NB4 (cell line): ENCODE measurements at places on chromosomes 5 and 9.
A peak's percentile ranks its signal among the peaks of the same experiment; 100 is the strongest.

DNA sequence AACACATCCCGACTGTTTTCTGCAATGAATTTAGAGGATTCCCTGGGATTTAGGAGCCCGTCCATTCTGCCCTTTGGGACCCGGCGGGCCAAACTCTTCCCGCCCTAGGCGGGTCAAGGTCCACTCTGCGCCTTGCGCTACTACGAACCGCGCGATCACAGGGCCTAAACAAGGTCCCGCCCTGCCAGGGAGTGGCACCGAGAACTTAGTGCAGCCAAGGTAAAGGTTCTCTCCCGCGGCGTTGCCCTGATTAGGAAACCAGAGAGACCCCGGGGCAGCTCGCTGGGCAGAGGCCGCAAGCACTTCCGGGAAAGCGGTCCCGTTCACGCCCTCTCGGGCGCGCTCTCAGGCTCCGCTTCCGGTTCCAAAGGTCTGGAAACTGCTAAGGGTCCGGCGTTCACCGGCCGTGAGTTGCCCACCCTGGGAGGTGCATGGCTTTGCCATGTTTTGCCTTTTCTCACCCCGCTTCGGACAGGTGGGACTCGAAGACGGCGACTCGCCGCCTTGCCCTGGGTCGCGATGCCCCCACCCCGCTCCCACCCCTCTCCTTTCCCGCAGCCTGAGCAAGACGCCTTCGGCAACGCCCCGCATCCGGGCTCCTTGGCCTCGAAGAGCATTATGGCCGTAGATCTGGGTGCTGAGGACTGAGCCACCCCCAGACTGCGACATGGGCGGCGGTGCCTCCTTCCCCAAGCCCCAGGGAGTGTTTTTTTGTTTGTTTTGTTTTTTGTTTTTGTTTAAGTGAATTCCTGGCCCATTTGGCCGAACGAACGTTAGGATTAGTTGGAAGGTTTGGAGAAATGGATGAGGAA, 23.4 kb downstream of the HNRNPK start:
- peak; percentile 28 for DNase-seq

DNA sequence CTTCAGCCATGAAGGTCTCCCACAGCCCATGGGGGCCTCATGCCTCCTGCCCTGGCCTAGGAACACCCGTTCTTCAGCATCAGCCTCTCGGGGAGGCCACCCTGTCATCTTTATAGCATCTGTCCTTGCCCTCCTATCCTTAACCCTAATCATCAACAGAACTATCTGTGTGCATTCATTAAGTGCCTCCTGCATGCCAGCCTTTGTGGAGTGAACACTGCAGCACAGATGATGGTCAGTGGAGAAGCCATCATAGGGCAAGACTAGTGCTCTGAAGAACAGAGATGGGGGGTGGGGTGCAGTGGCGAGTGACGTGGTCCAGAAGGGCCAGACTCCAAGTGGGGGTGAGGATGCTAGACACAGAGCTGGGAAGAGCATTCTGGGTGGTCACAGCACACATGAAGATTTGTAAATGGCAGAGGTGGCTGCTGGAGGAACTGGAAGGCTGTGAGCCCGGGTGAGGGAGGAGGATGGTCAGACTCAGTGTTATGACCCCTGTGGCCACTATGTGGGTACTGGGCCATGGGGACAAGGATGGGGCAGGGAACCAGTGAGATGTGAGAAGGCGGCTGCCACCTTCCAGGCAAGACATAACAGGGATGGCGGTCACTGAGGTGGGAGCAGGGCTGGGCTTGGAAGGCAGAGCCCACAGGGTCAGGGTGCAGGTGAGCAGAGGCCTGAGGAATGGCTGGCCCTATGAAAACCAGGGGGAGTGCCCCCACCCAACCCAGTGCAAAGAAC, 3.6 kb upstream of the CARD19 start:
- DNase-seq = no peak

- no peak for DNase-seq
These were observed 81.2 kb downstream of the PHAX start for GRCh38 chr5:126681970-126682369.

GRCh38 chr5:139278540-139279274, 14.8 kb upstream of the MATR3 start:
- DNase-seq = no peak

DNA sequence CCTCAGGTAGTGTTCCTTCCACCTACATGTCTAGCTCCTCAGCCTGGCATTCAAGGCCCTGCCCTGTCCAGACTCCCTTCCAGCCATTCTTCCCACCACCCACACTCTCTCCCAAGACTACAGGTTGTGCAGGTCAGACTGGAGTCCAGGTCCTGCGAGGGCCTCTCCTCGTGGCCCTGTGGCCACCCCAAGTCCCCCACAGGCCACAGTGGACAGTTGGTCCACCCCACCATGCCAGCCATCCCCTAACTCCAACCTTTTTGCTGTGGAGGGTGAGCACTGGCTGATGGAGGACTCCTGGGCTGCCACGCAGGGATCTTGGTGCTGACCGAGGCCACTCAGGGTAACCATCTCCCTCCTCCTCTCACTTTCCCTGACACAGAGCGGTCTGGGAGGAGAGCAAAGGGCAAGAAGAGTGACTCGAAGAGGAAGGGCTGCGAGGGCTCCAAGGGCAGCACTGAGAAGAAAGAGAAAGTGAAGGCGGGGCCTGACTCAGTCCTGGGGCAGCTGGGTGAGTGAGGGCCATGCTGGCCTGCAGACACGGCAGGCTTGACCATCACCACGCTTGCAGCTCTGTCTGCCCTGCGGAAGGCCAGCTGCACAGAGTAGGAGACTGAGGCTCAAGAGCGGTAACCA, 51.0 kb downstream of the JADE2 start:
- DNase-seq = no peak

DNA sequence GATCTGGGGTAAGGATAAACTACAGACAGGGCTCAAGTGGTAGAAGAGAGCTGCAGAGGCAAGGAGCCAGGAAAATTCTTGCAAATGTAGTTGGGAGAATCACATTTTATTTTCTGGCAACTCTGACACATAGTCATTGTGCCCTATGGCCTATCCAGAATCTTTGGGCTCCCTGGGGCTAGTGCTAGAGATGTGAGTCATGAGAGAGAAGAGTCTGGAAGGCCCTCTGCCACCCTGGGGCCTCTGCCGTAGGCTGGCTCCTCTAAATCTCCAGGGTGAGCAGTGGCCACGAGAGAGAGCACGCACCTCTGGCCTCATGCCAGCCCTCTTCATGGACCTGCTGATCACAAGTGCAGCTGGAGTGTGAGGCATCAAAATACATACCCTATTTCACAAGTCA, 74.3 kb upstream of the SSBP2 start:
- peak; percentile 22 for DNase-seq

DNA sequence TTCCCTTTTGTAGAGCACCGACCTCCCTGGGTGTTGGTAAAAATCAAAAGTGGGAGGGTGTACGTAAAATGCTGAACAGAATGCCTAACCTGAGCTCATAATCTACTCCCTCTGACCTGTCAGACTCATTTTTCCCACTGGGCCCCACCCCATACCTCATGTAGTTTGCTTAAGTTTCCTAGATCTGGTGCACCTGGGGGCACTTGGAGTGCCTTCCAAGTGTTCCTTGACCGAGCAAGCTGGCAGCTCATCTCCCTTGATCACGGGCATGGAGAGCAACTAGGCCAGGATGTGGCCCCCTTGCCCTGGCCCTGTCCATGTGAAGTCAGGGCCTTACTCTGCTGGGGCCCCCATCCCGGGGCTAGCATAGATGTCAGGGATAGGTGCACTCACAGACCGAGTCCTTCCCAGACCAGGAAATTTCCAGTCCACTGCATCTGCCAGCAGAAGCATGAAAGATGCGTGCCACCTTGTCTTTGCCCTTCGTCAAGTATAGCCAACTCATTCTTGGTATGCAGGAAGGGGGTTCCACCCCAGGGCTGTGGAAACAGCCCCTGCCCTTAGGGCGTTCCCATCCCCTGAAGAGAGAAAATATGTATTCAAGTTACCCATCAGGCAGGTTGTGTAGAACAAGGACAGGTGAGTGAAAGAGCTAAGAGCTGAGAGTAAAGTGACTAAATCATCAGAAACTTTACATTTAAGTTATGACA, 41.9 kb downstream of the SLC22A5 start:
- no peak for DNase-seq

GRCh38 chr9:105647595-105648349, 14.5 kb upstream of the TAL2 start:
- DNase-seq = peak; percentile 72

GRCh38 chr9:133705576-133705975, 32.6 kb downstream of the SARDH start:
- no peak for DNase-seq

- no peak for DNase-seq
These were observed 44.3 kb upstream of the SLC12A7 start for GRCh38 chr5:1156033-1156753.

DNA sequence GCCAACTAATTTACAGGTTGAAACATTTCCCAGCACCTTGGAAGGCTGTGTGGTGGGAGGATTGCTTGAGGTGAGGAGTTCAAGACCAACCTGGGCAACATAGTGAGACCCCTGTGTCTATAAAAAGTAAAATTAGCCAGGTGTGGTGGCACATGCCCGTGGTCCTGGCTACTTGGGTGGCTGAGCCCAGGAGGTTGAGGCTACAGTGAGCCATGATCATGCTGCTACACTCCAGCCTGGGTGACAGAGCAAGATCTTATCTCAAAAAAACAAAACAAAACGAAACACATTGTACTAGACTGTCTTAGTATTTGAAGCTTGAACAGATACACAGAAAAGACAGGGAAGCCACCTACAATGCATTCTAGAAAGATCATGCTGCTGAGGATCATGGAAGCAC, 2.8 kb upstream of the HSDL2 start:
- no peak for DNase-seq

- DNase-seq = no peak
These were observed 60.3 kb downstream of the CXXC5 start for GRCh38 chr5:139708434-139708861.

DNA sequence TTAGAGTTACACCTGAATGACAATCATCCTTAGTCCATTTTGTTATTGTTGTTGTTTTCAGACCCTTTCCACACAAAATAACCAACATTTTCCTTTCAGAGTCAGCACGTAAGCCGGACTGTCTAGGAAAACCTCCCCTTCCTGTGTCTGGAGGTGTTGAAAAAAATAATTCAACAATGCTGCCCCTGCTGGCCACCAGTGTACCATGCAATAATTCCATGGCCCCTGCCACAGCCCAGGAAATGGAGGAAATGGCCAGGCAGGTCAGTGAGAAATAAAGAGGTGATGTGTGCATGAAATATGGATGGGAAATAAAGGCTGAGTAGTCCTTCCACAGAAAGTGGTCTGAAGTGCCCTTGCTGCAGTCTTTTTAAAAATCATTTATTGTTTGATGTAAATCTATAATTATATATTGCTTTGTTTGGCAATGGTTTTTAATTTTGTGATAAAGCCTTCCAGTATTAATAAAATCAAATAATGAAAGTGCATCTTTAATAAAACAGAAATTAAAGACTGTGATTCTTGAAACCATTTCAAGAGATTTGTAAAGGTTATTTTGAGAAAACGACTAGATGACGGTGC, 152.8 kb upstream of the PAPPA start:
- DNase-seq = peak; percentile 24

- DNase-seq = no peak
These were observed 195.1 kb upstream of the CDKN2B start for GRCh38 chr9:22204240-22204639.

DNA sequence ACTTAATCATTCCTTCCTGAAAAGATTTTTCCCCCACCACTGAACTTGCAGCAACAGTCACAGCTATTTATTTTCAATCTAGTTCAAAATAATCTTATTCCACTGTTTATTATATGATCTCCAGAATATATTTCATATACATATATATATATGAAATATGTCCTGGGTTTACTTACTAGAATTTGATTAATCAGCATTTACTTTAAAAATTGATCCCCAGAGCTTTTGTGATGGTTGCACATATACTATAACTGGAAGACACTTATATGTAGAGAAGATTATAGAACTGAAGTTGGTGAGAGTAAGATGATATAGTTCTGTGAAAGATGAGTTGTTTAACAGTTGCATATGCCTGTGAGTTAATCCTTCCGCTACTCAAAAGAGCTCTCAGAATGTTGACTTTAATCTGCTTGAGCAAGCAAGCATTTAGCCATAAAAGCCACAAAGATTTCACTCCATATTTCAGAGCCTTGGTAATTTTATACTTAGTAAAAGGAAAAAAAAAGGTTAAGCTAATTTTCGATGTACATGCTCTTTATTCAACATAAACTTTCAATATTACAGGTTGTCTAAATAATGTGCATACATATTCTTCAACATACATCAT, 399.3 kb upstream of the CDH9 start:
- DNase-seq = no peak

- no peak for DNase-seq
These were observed 42.7 kb downstream of the ZFAND5 start for GRCh38 chr9:72322259-72322658.
